ENCODE measurements at places on chromosomes 11 and 22.

- no peak for DNase-seq
Measured at GRCh38 chr22:48500471-48501230, 1327.0 kb downstream of the BRD1 start.

GRCh38 chr11:88183233-88183632, 8.0 kb upstream of the RAB38 start:
- DNase-seq: no peak

- no peak for DNase-seq
Measured at GRCh38 chr11:100914415-100915110, 215.1 kb downstream of the PGR start.

GRCh38 chr11:17639091-17639490, 80.3 kb upstream of the MYOD1 start:
- DNase-seq: no peak

DNA sequence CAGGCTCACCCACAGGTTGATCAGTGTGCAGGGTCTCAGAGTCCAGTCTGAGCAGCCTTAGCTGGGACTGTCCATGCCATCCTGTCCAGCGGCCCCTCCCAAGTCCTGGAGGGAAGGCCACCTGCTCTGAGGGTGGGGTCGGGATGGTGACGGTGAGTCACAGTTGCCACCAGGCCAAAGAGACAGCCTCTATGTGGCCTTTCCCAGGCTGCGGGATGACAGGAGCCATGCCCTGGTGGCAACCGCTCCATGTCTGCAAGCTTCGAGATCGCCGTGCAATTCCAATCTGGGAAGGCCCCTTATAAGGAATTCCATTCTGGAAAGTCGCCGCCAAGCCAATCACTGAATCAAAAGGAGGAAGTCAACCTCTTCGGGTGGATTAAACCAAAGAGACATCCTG, 47.5 kb downstream of the RTL6 start:
- DNase-seq: no peak

DNA sequence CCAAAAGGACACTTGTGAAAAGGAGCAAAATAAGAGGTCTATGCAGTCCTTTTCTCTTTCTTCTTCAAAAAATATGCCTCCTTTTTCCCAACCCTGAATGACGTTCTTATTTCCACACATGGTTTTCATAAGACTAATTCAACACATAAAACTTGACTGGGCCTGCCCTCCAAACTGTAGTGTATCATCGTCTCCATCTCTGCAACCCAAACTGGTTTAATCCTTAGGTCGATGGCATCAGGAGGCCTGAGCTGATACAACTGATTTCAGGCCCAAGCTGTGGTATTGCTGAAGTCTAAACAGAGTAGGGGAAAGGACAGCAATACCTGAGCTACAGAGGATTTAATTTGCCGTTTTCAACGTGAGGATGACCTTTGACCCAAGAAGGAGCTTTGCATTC, 130.0 kb upstream of the MTNR1B start:
- no peak for DNase-seq

- DNase-seq: no peak
Measured at GRCh38 chr11:47387944-47388696, 9.8 kb upstream of the SPI1 start.

- DNase-seq: no peak
Measured at GRCh38 chr22:27857443-27857842, 55.9 kb upstream of the MN1 start.

DNA sequence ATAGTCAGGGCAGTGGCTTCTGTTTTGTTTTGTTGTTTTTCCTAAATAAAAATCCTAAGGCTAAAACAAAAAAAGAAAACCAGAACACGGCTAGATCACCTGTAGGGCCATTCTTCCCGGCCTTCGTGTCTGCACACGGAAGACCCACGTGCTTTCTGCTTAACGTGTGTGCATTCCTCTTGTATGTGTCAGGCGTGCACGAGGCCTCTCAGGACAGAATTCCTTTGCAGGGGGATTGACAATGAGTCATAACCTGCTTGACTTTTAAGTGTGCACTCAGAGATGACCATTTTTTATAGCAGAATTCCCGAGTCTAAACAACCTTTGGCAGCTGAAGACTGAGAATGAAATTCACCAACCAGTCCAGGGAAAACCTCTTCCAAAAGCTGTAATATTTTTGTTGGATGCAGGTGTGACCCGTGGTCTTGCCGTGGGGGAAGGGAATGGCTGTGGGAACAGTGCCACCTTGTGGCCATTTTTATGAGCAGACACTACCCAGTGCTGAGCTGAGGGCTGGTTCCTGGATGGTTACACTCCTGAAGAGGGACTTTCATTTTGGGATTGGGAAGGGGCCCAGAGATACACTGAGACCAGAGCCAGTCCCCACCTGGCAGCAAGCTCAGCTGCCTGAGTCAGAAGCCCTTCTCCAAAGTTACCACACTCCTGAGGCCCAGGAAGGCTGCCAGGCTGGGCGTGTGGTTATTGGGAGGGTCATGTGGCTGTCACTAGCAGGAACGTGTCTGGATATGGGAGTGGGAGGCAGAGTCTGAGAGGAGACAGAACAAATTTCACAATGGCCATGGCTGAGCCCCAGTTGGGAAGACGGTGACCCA, 35.7 kb upstream of the DKK3 start:
- DNase-seq: no peak

GRCh38 chr11:48003926-48004325, 23.6 kb downstream of the PTPRJ start:
- no peak for DNase-seq
